CD4-positive, alpha-beta T cell treated with Interleukin-15 for 1 hour (primary cell): ENCODE measurements at places on chromosomes 12 and 14.

DNA sequence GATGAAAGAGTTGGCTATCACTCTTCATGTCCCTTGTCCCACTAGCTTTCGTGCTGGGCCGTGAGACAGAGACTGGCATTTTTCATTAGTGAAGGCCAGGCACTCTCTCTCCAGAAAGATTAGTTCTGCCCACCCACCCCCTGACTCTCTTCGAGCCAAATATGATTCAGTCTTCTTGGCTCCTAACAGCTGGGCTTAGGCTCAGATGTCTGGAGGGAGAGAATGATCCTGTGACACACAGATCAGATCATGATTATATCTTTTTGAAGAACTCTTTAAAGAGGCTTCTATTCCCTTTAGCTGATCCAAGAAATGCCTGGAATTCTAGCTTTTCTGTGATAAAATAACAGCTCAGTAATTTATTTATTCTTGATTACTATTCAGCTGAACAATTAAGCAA is 5.2 kb upstream of the GNG2 start:
- no peak for DNase-seq

DNA sequence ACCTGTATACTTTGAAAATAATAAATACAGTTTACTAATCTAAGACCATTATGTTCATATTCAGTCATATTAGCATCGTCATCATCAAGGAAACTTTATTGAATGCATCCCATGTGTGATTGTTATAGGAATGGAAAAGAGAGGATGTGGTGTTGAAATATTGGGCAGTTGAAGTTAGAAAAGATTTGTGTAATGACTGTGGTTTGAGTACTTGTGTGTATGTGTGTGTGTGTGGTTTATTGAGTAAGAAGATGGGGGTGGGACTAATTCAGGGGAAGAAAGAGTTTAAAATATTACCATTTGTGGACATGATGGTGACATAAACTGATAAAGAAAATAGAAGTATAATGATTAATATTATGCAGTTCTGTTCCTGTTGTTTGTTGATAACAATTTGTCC is 238.7 kb upstream of the SEL1L start:
- no peak for DNase-seq

DNA sequence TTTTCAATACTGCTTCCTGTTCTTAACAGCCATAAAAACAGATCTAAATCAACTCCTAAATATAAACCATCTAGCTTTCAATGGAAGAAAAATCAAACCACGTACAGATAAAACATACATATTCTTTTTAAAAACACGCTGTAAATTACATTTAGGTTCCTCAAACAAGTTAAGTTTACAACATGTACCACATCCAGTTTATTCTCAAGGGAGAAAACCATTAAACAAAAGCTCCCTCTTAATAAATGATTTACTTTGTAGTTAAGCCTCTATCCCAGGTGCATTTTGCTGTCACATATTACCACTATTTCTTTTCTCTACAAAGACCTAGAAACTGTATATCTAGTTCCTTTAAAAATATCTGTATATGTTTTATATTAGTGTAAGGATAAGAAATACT is 3.1 kb downstream of the NUMB start:
- no peak for DNase-seq

DNA sequence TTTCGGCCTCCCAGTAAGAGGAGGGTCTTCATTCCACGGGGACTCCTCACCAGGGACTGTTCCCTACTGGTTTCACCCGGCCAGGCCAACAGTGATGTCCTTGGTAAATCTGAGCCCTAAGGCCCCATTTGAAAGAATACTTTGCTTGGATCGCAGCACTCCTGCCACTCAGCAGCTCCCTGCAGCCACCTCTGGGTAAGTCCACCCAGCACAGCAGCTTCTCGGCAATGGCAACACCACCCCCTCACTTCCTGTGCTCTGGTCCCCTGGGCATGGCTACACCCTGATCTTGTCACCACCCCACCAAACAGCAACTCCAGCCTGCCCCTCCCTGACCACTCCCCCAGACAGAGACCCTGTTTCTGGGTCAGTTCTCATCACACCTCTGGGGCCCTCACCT is 100.3 kb downstream of the SETD3 start:
- no peak for DNase-seq
